Dermis blood vessel endothelial cell (primary cell): ENCODE measurements at places on chromosomes 1 and 21.

DNA sequence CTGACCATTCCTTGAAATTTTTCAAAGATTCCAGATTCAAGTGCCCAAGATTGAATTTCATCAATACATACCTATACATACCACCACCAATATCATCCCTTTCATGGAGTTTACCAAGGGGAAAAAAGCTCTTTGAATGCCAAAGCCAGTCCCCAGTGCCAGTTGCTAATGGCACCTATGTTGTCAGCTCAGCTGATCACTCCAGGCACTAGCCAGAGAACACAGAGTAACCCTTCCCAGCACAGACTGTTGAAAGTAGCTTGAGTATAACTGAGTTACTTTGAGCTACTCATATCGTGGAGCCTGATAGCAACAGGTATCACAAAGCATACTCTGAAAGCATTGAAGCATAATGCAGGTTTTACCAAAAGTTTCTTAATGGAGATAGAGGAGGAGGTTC, 133.9 kb upstream of the NFIA start:
- no peak for DNase-seq

DNA sequence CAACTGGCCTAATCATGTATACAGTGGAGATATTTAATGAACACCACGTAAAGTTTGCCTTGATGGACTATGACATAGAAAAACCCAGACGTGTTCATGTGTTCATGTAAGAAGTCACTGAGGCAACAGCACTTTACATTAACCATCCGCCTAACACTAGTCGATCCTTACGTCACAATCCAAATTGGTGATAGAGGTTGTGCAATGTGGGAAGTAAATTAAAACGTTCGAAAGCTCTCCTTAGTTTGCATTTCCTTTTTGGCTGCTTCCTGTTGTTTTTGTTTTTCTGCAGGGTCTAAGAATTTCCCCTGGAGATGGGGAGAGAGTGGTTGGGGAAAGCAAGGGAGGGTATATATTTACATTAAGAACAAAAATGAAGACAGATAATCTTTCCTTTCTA, 587.5 kb upstream of the ADGRL2 start:
- no peak for DNase-seq

GRCh38 chr1:67162954-67163353, 3.3 kb upstream of the IL23R start:
- DNase-seq: no peak

DNA sequence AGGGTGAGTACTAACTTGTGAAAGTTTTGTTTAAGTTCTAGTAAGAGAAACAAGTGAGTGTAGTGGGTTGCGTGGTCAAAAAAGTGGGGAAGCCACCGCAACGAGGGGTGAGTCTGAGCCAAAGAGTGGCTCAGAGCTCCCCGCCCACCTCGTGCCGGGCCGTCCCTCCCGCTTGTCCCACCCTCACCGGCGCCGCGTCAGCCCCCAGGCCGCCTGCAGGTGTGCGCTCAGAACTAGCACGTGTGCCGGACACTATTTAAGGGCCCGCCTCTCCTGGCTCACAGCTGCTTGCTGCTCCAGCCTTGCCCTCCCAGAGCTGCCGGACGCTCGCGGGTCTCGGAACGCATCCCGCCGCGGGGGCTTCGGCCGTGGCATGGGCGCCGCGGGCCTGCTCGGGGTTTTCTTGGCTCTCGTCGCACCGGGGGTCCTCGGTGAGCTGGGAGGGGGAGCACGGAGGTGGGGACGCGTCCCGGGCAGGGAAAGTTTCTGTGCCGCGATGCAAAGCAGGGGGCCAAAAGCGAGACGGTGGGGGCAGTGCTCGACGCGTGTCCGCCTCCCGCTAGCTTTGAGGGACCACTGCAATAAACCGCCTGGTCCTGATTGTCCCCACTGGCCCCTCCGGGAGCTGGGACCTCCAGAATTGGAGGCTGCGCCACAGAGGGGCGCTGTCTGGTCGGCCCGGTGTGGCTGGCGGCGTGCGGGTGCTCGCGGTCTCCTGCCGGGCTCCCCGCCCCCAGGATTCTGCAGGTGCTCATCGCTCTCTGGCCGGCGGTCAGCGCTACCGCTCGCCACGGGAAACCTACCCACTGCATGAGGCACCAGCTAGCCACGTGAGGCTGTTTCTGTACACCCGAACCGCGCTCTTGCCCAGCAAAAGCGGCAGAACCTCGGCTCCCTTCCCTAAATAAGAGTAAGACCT, at the start of gene CR2:
CR2 (plus strand) TSS at position 283 of the 919 bp plus-strand sequence; CDS start at position 374, 91 bp downstream.
- DNase-seq: peak; percentile 2

- peak; percentile 88 for DNase-seq
Measured at GRCh38 chr1:115595279-115596079, 46.3 kb upstream of the VANGL1 start.

DNA sequence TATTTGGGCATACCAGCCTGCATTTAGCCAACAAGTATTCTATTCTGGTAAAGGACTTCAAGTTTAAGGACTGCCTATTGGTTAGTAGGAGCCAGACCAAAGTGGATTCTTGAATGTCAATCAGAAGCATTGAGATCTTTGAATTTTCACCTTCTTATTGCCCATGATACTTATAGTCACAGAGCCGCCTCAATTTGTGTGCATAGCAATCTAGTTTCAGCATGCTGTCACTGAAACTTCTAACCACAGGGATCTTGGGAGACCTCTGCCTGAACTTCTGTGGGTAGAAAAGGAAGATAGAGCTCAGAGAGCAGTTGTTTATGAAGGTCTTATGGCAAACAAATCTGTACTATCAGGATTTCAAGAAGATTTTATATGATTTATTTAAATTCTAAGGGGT, 501.4 kb upstream of the USP24 start:
- no peak for DNase-seq

- DNase-seq: peak; percentile 75
Measured at GRCh38 chr1:234645474-234645953, 35.5 kb upstream of the IRF2BP2 start.

DNA sequence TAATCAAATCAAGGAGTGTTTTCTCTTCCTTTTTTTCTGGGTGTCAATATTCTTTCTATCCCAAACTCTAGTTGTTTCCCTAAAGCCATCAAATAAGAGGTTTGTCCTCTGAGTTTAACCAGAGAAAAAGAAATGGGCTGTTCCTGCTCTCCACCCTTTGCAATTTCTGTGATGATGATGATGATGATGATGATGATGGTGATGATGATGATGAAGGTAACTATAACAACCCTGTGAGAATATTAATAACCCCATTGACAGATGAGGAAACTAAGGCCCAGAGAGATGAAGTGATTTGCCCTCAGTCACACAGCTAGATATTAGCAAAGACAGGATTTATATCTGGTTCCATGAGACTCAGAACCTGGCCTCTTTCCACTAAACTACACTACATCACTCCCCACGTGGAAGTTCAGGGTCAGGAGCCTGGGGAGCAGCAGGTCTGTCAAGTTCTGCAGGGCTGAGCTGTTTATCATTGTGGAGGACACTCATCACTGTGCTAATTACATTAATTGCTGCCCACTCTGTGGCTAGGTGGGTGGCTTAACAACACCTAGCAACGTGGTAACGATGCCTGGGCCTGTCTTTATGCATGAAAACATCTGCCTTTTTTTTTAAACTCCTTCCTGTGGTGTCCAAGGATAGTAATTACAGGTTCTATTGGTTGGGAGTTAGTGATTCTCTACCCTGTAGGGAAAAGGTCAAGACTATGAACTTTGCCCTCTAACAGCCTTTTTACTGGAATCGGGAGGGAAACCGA, 19.0 kb upstream of the JUN start:
- no peak for DNase-seq

DNA sequence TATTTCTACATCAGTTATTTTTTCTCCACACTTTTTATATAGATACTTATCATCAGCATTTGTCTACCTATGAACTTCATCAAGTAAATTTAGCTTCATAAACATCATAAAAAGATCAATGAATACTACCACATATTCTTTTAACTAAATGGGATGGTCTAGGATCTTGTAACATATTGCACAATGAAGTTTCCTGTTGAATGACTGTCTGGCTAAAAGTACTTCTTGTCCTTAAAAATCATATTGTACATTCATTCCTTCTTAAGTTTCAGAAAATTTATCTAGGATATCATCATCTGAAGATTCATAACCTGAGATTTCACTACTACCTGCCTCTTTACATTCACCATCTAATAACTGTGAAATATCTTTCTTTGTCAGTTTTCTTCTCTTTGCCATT, 69.0 kb downstream of the MAGI3 start:
- DNase-seq: no peak

- DNase-seq: peak; percentile 93
Measured at GRCh38 chr1:66335859-66336640, 197.9 kb upstream of the SGIP1 start.

DNA sequence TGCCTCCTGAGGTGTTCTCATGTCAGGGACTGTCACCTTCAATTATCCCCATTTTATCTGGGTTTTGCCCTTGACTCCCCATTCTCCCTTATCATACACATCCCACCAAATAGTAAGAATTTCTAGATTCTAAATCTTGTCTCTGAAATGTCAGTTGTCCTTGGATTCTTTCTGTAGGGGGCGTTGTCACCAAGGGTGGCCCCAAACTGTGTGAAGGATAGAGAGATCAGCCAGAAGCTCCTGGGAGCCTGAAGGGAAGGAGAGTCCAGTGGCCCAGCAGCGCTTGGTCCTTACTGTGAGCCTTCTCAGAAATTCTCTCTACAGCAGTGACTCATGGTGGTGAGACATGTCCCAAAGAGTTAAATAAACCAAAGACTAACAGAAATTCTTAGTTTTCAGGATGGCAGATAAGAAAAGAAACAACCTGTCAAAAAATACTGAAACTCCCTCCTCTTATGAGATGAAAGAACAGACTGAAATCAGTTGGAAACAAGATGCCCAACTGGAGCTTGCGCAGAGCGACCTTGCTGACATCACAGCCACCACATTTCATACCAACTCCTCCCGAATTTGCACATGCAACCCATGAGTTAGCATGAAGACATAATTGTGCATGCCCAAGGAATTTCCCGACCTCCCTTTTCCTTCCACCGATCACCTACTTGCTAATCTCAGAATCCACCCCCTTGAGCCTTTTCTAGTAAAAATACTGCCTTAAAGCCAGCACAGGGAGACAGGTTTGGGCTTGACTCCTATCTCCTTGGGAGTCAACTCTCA, 109.8 kb downstream of the ELAVL4 start:
- no peak for DNase-seq

DNA sequence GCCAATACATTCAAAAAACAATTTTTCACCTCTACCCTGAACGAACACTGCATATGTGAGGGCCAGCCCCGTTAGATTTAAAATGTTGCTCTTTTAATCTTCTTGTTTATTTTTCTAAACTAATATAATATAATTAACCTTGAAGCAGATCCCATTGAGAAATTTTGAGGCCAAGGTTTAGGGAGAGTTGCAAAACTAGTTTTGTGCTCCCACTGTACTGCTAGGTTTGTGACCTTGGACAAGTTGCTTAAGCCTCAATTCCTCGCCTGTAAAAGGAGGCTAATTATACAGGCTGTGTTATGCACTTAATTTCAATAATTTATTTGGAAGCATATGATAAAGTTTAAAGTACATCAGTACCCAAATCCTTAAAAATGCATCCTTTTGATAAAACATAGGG, 3.7 kb downstream of the IL23R start:
- DNase-seq: no peak

GRCh38 chr1:197942042-197942441, 24.9 kb downstream of the LHX9 start:
- no peak for DNase-seq

- DNase-seq: no peak
Measured at GRCh38 chr1:160432371-160432786, 32.0 kb downstream of the VANGL2 start.

DNA sequence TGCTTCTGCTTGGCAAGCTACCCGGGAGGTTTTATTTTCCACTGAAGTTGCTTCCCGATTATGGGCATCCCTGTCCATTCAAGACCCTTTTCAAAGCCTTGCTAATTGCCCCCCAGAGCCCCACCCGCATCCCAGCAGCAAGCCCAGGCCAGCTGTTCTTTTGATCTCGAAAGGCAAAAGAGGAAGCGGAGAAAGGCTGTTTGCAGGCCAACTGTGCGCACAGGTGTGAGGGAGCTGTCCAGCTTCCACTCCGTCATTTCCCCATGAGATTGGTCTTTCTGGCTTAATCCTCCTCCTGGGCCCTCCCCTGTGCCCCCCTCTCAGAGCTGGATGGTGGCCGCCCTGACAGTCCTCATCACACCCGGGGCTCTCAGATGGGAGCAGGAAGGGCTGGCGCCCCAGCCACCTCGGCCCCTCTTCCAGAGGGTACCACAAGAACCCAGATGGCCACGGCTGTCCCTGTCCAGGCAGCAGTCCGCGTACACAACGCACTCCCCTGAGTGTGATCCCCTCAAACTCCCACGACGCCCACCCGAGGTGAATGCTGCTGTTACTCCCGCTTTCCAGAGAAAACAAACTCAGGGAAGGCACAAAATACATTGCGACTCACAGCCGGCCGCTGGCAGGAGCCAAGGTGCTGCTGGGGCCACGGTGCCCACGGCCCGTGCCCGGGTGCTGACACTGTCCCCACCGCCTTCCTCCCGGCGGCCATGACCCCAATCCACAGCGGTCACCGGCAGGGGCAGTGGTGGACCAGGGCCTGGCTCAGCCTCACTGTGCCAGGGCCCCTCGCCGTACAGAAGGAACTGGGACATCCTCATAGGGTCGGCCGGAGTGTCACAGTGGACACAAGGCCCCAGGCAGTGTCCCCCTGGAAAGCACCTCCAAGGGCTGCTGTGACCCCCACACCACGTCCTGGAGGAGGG, 121.9 kb downstream of the CRYAA start:
- no peak for DNase-seq

DNA sequence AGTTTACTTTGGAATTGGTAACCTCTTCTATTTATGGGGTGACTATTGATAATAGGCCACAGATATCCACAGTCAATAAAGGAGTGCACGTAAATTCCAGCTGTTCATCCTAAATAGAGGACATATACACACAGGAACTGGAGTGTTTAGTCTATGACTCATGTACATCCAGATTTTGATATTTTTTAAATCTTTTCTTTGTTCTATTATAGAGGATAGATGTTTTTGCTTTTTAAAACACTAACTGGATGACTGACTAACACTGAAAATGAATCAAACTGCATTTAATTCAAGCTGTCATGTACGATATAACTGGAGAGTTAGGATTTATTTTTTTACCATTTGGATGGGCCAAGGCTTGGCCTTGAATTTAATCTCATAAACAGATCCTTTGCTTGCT, 45.9 kb downstream of the RGL1 start:
- DNase-seq: peak; percentile 33
